Pancreas (tissue), 10 donors: ENCODE measurements at places on chromosomes 4 and X. TPM values are rescaled to one million over a fixed set of nuclear protein-coding genes. Genes with fewer than 3 reads are reported as not detected.

Gene PDHA1
- polyA plus RNA-seq: 132 TPM

Gene SPANXN4
- polyA plus RNA-seq: not detected

Gene ADH1C
- 37.6 TPM for polyA plus RNA-seq

Gene PLK4
- 0.72 TPM for polyA plus RNA-seq

Gene SRPX
- 16.9 TPM for polyA plus RNA-seq
